Stimulated activated memory B cell treated with anti-CD40 and anti-IgM and Interleukin-4, amounts not matched to agents 10 μg/mL and 1 μg/mL and 100 μg/mL, for 72 hours (primary cell): ENCODE measurements at places on chromosomes 1 and 21.

GRCh38 chr1:67536957-67537666 is 106.9 kb upstream of the SERBP1 start:
- no peak for ATAC-seq

GRCh38 chr1:37948841-37949240 is 2.0 kb upstream of the INPP5B start:
- ATAC-seq, result no peak

DNA sequence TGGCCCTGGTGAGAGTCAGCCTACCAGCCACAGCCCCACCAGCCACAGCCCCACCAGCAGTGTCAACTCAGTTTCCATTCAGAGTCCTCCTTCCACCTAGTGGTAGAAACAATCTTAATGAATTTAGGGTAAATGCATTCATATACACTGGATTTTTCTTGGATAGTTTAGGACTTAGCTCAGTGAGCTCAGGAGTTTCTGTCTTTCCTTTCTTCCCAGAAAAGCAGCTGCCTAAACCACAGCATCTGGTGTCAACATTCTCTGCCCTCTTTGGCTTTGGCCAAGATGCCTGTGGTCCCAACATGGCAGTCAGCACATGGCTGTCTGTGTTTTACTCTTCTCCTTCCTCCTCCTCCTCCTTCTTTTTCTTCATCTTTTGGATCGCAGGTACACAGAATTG is 94.0 kb downstream of the CLIC6 start:
- ATAC-seq, result no peak

GRCh38 chr1:154813300-154813816 is 56.7 kb downstream of the KCNN3 start:
- no peak for ATAC-seq

DNA sequence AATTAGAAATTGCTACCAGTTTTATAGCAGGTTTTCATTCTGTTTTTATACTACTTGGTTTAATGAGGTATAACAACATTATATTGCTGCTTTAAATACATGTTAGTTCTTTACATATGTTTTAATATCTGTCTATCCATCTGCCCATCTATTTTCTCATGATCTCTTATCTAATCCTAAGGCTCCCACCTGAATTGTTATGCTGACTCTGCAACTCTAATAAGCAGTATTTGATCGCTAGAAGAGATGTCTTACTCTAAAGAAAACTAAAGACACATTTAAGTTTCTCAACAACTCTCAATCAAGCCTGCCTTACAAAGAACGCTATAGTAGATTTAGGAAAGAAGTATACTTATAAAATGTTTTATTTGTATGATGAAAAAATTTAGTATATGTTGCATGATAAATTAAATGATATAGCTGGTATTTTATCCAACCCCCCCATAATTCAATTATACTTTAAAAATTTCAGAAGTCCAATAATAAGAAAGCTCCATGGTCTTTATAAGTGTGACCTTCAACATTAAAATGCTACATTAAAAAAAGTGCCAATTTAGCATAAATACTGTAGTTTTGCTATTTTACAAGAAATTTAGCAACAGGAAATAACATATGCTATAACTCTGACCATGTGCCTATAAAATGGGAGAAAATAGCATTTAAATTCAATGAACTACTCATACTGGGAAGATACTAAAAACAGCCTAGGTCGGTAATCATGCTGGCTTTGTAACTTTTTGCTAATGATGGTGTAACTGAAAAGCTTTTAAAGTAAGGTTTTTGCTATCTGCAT is 180.3 kb downstream of the NEGR1 start:
- no peak for ATAC-seq

- ATAC-seq, result no peak
These were observed 22.7 kb downstream of the MAP7D1 start for GRCh38 chr1:36178471-36179219.

GRCh38 chr1:185663771-185664296 is 70.4 kb upstream of the HMCN1 start:
- ATAC-seq, result no peak

DNA sequence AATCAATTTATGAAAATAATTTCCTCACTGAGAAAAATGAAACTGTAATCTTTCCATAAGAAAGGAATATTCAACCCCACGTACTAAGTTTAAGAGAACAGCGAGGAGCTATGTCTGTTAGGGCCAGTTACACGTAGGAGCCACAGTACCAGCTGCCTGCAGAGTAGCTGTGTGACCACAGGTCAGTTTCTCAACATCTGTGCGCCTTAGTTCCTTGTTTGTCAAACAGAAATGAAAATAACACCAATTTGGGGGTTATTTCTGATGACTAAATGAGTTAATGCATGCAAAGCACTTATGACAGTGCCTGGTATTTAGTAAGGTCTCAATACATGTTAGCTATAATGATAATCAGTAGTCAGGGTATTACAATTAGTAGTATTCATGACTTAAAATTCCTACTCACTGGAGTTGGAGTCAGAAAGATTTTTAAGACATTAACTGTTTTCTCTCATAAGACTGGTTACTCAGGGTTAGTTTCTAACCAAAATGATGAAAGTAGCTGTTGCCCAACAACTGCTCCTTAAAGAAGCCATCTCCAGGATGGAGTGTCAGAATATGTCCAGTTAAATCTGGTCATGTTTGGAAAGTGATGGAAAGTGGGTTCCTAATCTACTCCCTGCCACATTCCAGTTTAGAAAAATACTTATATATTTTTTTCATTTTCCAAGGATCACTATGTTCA is 85.8 kb upstream of the ZNF648 start:
- ATAC-seq, result no peak

- no peak for ATAC-seq
These were observed 118.8 kb upstream of the IVNS1ABP start for GRCh38 chr1:185435696-185436379.

GRCh38 chr1:21123287-21123948 is 53.3 kb downstream of the EIF4G3 start:
- ATAC-seq, result no peak

GRCh38 chr1:67270541-67270940 is 37.1 kb upstream of the IL12RB2 start:
- no peak for ATAC-seq
